ENCODE measurements at places on chromosomes 2 and 18. TPM values are rescaled to one million over a fixed set of nuclear protein-coding genes. Genes with fewer than 3 reads are reported as not detected.

Gene IL37
- polyA plus RNA-seq: 0.12 TPM

Gene RTKN
- 20.8 TPM for polyA plus RNA-seq

Gene KIF3C
- 0.98 TPM for polyA plus RNA-seq

Gene PAX8
- 0.28 TPM for polyA plus RNA-seq

Gene HRH4
- polyA plus RNA-seq: 0.01 TPM

Gene PRKAG3
- 0.02 TPM for polyA plus RNA-seq

Gene CDKL4
- polyA plus RNA-seq: not detected

Gene RGPD4
- not detected for polyA plus RNA-seq

Gene SCYGR4
- not detected for polyA plus RNA-seq

Gene VPS4B
- polyA plus RNA-seq: 47.1 TPM

Gene SNED1
- 3.3 TPM for polyA plus RNA-seq

Gene WNT10A
- polyA plus RNA-seq: 9.6 TPM

Gene SNX17
- 36.9 TPM for polyA plus RNA-seq

Gene WNT6
- polyA plus RNA-seq: 0.31 TPM

Gene SCTR
- polyA plus RNA-seq: 0.13 TPM

Gene DCDC2C
- polyA plus RNA-seq: not detected

Gene ERBB4
- under 0.01 TPM for polyA plus RNA-seq

Gene PRR30
- not detected for polyA plus RNA-seq

Gene RFX8
- 0.08 TPM for polyA plus RNA-seq

Gene IL18R1
- polyA plus RNA-seq: 0.95 TPM

Gene CCL20
- polyA plus RNA-seq: 8.4 TPM

Gene LAMA1
- 0.27 TPM for polyA plus RNA-seq

Gene AFTPH
- 23.1 TPM for polyA plus RNA-seq

Gene MC5R
- 0.12 TPM for polyA plus RNA-seq

Gene DPP10
- 0.02 TPM for polyA plus RNA-seq

Gene GALNT5
- polyA plus RNA-seq: 5.6 TPM

Gene C2orf92
- 14.3 TPM for polyA plus RNA-seq

Gene STPG4
- not detected for polyA plus RNA-seq

Gene CXCR4
- 3.8 TPM for polyA plus RNA-seq

Gene TMEM182
- polyA plus RNA-seq: 0.33 TPM

All from esophagus (tissue), 2 donors.